ENCODE measurements at places on chromosomes 12 and 14. TPM values are rescaled to one million over a fixed set of nuclear protein-coding genes. Genes with fewer than 3 reads are reported as not detected.

- no peaks in the 10 kb centered on the region for H3K27me3 ChIP-seq
- H3K36me3 ChIP-seq = no peaks in the 10 kb centered on the region
- no peak overlapping the region for H3K4me3 ChIP-seq
Observed at GRCh38 chr12:122942637-122943036, 23.6 kb downstream of the ABCB9 start.

- H3K27me3 ChIP-seq = no peaks in the 10 kb centered on the region
- no peak overlapping the region for H3K4me3 ChIP-seq
- no peak overlapping the region for H3K27ac ChIP-seq
- H3K4me1 ChIP-seq = no peaks in the 10 kb centered on the region
- no peak for ATAC-seq
- peaks cover 69% of the 10 kb centered on the region for H3K36me3 ChIP-seq
Observed at GRCh38 chr14:71675900-71676287, 256.3 kb upstream of the RGS6 start.

The BTG1 gene
- 131 TPM for total RNA-seq

GRCh38 chr12:22467190-22467589 is 77.2 kb downstream of the C2CD5 start:
- H3K27ac ChIP-seq = no peak overlapping the region
- no peak overlapping the region for H3K4me3 ChIP-seq
- no peak for ATAC-seq
- H3K36me3 ChIP-seq = peaks cover 40% of the 10 kb centered on the region

GRCh38 chr12:1978078-1978862 is 26.0 kb downstream of the DCP1B start:
- H3K27ac ChIP-seq = no peak overlapping the region
- no peak for ATAC-seq
- no peak overlapping the region for H3K4me3 ChIP-seq
- H3K27me3 ChIP-seq = no peaks in the 10 kb centered on the region
- H3K36me3 ChIP-seq = no peaks in the 10 kb centered on the region

- H3K36me3 ChIP-seq = no peaks in the 10 kb centered on the region
- no peaks in the 10 kb centered on the region for H3K27me3 ChIP-seq
- no peak for ATAC-seq
- no peaks in the 10 kb centered on the region for H3K4me1 ChIP-seq
- no peak overlapping the region for H3K27ac ChIP-seq
Observed at GRCh38 chr14:86896701-86897100, 1096.3 kb downstream of the GALC start.

The HECTD4 gene
- total RNA-seq = 33.1 TPM
